ENCODE measurements at places on chromosomes 2 and 18.

GRCh38 chr2:155815851-155816250 lies 516.7 kb downstream of the NR4A2 start:
- peak; percentile 38 for DNase-seq

GRCh38 chr2:201021914-201022313 lies 49.6 kb downstream of the HYCC2 start:
- peak; percentile 81 for DNase-seq

GRCh38 chr2:143588746-143589145 lies 459.5 kb downstream of the ARHGAP15 start:
- DNase-seq, result no peak

- no peak for DNase-seq
Observed at GRCh38 chr18:27713037-27713737, 463.7 kb downstream of the CDH2 start.

GRCh38 chr2:70943205-70943871 lies 7.6 kb downstream of the ATP6V1B1 start:
- no peak for DNase-seq

Data from erythroblast (primary cell).